ENCODE measurements at places on chromosomes 11 and 22.
A peak's percentile ranks its signal among the peaks of the same experiment; 100 is the strongest.

GRCh38 chr22:38694049-38694448, 6.7 kb downstream of the JOSD1 start:
- no peak for DNase-seq

DNA sequence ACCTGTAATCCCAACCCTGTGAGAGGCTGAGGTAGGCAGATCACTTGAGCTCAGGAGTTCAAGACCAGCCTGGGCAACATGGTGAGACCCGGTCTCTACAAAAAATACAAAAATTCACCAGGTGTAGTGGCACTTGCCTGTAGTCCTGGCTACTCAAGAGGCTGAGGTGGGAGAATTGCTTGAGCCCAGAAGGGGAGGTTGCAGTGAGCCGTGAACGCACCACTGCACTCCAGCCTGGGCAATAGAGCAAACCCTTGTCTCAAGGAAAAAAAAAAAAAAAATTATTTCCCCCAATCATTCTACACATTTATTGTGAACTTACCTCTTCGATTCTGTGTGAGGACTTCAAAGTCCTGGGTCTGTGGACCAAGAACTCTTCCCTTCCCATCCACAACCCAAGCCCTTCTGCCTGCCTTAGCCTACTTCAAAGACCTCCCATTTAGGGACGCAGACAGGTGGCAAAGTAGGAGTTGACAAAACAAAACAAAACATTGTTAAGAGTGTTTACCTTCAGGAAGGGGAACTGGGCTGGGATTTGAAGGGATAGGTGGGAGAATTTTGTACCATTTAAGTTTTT, 3.8 kb upstream of the WEE1 start:
- no peak for DNase-seq

- no peak for DNase-seq
Observed at GRCh38 chr11:7486781-7487140, 1.5 kb downstream of the OLFML1 start.

- no peak for DNase-seq
Observed at GRCh38 chr22:17366830-17367229, 2.4 kb upstream of the CECR2 start.

DNA sequence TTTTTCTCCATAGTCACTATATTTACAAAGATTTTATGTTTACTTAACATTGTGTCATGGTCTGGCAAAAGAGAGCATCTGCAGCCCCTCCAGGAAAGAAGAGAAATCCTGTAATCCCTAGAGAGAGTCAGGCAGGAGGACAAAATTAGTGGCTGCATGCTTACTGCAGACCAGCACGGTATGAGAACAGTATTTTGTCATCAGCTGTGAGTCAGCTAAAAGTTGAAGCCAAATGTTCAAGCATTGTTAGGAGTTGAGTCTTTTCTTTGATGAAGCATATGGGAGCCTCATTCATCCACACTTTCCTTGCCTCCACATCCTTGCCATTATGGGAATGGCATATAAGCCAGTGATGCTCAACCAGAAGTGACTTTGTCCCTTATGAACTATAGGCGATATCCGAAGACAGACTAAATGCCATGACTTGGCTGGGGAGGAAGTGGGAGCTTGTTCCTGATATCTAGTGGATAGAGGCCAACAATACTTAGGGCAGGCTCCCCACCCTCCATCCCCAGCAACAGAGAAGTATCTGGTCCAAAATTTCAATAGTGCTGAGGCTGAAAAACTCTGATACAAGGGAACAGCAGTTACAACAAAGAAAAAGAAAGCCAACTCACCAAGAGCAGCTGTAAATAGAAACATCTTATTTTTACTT, 112.0 kb upstream of the OR5AK2 start:
- no peak for DNase-seq

- no peak for DNase-seq
Observed at GRCh38 chr22:32336771-32337424, 20.8 kb upstream of the RFPL3 start.

DNA sequence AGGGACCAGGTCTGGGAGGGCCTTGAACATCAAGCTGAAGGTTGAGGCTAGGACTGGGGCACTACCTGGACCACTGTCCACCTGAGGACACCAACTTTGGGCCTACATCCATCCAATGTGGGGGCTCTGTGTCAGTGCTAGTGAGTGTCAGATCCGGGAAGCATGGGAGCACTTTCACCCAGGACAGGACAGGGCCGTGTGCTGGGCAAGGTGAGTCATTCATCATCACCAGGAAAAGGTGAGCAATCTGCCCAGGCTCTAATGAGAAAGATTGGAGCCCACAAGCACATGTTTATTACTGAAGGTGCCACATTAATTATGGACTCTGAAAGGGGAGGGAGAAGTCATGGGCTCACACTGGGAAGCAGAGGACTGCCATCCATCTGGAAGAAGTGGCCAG, 39.7 kb upstream of the DRD2 start:
- DNase-seq: no peak

- no peak for DNase-seq
Observed at GRCh38 chr11:61193596-61193995, 9.7 kb upstream of the PGA3 start.

GRCh38 chr11:83502041-83502440, 215.9 kb upstream of the CCDC90B start:
- no peak for DNase-seq

DNA sequence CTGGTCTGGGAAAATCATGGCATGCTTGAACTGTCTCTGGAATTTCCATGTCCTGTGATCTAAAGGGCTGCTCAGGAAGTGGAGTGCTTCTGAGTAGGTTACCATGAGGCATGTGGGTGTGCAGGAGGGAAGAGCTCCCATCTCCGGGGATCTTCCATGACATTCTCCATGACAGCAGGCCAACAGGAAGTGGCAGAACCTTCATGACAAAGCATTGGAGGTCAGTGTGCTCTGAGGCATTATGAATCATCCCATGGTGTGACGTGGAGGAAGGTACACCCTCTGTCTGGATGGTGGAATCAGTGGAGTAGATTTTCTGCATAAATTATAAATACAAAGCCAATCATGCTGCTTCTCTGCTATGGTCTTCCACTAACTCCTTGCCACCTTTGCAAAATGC, 139.6 kb upstream of the E2F8 start:
- DNase-seq: no peak

DNA sequence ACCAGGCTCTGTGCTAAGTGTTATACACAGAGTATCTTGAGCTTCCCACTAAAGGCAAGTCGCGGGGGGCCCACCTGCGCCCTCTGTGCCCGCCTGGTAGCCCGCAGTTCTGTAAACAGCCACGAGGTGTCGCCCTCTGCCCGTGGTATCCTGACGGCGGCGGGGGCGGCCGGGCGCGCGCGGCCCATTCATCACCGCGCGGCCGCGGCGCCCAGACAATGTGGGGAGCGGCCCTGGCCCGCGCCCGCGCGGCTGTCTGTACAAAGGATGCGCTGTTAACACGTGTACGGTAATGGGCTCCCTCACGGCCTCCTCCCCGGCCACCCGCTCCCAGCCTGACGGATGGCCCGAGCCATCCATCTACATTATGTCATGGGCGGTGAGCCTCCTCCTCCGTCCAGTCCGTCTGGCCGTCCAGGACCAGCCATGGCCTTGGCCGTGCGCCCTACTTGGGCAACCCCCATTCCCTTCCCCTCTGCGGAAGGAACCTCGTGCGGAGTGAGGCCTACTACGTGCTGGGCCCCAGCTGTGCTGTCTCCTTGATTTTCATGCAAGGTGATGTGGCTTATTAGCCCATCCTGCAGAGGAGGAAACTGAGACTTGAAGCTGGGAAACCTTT, 99.4 kb downstream of the MIAT start:
- DNase-seq: peak; percentile 25

DNA sequence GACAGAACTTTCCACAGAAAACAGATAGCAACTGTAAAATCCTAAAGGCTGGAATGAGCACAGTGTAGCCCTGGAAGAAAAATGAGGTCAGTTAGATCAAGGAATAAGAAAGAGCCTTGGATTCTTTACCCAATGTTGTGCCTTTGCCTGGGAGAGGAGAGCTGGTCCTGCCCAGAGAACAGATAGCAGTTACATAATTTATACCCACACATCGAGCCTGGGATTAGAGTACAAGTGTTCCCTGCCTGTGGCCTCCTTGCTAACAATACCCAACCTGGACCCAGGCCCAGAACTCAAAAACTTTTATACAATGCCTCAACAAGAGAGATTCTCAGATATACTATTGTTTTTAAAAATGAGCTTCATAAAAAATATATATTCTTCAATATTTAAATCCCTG, 1998.4 kb downstream of the LRRC4C start:
- peak; percentile 12 for DNase-seq

GRCh38 chr11:113532697-113533424, 57.7 kb upstream of the DRD2 start:
- DNase-seq: peak; percentile 34

DNA sequence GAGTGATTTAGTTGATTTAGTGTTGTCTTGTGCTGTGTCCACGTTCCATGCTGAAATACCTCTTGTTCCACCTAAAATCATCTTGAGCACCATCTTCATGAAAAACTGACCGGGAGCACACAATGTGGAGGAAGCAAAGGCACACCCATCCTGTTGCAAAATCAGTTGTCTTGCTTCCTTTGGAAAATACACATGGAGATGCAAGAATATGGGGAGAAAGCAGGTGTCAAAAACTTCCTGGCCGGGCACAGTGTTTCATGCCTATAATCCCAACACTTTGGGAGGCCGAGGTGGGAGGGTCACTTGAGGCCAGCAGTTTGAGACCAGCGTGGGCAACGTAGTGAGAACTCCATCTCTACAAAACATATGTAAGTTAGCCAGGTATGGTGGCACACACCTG, 151.1 kb downstream of the C11orf91 start:
- no peak for DNase-seq

Data from C1 segment of cervical spinal cord (tissue), 14 donors.